ENCODE measurements at places on chromosomes 5 and 9.

GRCh38 chr9:106107716-106108115 is 413.4 kb downstream of the TMEM38B start:
- no peak for DNase-seq

- DNase-seq, result no peak
These were observed 98.7 kb downstream of the RAPGEF6 start for GRCh38 chr5:131536211-131536826.

DNA sequence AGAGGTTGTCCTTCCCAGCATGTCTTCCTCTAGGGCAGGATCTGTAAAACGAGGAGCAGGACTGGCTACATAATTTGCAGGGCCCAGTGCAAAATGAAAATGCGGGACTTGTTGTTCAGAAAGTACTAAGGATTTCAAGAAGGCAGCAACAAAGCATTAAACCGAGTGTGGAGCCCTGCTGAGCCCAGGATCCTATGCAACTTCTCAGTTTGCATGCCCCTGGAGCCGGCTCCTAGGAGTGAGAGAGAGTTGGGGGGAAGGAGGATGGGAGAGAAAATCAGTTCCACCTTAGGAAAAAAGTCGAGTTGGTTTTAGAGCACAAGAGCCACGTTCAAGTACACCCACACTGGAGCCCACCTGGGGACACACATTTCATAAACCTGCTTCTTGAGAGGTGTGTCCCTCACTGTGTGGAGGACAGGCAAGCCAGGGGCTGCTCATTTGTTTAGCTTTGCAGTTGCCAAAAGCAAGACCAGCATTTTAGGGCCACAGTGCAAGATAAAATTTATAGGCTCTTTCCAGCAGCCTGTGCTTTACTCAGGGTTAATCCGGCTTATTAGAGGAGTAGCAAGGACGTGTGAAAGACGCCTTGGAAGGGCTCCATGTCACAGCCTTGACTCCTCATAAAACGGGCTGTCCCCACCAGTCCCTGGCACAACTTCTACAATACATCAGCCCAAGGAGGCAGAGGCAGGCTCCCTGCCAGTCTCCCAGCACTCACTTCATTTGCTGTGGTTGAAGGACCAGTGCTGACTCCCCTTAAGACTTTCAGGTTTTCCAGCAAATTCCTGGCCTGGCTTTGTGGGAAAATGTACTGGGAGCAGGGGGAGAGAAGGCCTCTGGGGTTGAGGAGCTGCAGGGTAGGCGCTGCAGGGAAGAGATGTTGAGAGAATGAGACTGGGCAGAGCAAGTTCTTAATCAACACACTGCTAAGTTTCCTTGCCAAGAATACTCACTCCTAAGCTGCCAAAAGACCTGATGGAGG is 159.7 kb upstream of the SEMA6A start:
- DNase-seq, result no peak

GRCh38 chr5:127094161-127094814 is 21.0 kb upstream of the C5orf63 start:
- DNase-seq, result no peak

GRCh38 chr5:144436007-144436406 is 265.3 kb downstream of the KCTD16 start:
- DNase-seq, result no peak

- DNase-seq, result no peak
These were observed 61.1 kb downstream of the SPATA31C2 start for GRCh38 chr9:88077071-88077617.

Data from left lobe of liver (tissue), 2 donors.